CD4-positive, alpha-beta T cell treated with Interleukin-6 at 100 ng/mL for 8 hours (primary cell): ENCODE measurements at places on chromosomes 1 and 21.

DNA sequence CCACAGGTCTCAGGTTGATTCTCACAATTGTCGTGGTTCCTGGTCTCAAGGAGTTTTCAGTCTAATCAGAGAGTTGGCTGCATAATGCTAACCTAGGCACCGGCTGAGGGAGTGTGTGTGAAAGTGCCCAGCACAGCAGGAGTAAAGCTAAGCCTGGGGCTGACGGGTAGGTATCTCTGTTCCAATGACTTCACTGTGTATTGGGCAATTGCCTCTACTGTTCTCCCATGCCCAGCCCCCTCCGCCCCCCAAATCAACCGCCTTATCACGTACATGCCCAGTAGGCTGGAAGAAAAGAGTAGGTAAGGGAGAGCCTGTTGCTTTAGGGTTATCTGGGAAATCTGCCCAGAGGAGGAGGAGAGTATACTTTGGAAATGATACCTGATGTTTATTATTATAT is 54.7 kb downstream of the MRPS6 start:
- DNase-seq: no peak

DNA sequence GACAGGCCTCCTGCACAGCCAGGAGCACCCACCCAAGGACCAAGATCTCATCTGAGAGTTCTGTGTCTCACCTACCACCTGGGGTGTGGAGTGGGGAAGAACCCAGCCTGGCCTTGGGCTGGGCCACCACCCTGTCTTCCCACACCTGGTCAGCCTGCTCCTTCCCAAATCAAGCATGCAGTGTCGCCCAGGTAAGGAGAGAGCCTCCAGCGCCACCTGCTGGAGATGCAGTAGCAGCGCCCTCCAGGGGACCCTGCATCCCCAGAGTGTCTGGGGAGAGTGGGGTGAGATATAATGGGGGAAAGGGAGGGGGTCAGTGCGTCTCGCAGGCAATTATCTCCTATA is 32.3 kb downstream of the KIAA2013 start:
- peak; percentile 64 for DNase-seq

GRCh38 chr1:187070076-187070475 is 241.3 kb downstream of the PLA2G4A start:
- no peak for DNase-seq

- DNase-seq: no peak
Measured at GRCh38 chr1:78604643-78605042, 15.6 kb upstream of the IFI44L start.

DNA sequence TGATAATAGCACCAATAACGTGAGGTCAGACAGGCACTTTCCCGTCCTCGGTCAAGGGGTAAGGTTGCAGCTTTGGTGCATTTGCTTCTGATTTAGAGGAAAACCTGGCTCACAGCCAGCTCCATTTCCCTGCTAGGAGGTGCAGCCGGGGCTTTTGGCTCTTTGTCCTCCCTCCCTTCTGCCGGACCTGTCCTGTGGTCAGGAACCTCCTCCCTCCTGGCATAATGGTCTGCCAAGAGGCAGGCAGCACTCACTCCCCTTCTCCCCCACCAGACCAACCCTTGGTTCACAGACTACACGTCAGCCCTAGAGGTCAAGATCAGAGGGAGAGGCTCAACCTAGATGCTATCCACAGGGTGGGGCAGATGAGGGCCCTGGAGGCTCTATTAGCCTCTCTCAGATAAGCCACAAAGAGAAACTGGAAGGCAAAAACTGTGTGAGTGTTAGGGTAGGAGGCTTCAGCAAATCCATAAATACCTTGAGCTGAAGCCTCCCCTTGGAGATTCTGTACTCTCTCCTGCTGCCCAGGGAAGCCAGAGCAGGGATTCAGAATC is 64.8 kb downstream of the PLXNA2 start:
- no peak for DNase-seq

DNA sequence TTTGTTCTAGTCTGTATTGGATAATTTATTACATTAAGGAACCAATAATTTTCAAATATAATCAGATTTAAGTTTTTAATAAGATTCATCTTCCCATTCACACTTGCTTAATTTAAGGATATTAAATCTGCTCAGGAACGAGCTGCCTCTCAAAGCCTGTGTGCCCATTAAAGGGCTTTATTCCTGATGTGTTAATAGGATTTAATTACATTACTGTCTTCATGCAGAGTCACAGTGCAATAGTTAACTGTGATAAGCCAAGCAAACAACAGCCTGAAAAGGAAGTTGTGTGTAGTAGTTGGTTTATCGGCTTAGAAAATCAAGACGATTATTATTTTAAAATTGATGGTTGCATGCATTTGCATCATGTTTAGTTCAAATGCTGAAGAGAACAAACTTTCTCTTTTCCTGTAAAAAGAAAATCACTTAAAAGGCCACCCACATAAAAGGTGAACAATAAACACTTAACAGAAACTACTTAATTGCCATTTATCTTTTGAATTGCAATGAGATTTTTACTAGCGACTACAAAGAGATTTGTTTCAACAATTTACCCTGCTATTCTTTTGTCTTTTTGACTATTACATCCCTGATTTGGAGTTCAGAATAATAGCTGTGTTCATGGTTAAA is 174.6 kb downstream of the RWDD3 start:
- DNase-seq: no peak

GRCh38 chr1:102472520-102472919 is 475.8 kb upstream of the OLFM3 start:
- DNase-seq: no peak

DNA sequence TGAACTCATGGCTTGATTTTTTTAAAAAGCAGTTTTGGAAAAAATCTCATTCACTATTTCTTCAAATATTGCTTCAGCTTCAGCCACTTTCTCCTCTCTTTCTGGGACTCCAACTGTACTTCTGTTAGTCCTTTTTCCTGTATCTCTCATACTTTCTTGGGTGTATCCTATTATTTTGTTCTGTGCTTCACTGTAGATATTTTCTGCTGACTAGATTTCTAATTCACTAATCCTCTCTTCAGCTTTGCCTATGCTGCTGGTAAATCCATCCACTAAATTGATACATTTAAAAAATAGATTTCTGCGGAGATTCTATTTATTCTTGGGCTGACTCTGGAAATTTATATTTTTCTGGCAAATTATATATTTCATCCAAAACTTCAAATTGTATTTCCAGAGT is 4.9 kb upstream of the KCNE2 start:
- DNase-seq: no peak

GRCh38 chr1:246725191-246725590 is 982 bp downstream of the SCCPDH start:
- DNase-seq: no peak

DNA sequence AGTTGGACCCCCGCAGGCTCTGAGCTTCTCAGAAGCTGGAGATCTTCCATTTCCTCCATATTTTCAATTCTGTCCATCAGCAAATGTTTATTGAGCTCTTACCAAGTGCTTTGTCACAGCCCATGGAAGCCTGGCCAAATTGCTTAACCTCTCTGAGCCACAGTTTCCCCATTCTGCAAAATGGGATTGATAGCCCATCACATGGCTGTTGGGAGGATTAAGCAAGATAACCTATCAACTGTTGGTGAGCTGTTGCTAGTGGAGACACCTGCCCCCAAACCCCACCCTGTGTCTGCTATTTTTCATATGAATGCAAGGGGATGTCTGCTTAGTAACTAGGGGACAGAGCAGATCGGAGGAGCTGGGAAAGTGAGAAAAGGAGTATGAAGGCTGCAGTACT is 38.3 kb downstream of the CD34 start:
- DNase-seq: no peak

- DNase-seq: no peak
Measured at GRCh38 chr1:97377432-97378034, 543.3 kb downstream of the DPYD start.

DNA sequence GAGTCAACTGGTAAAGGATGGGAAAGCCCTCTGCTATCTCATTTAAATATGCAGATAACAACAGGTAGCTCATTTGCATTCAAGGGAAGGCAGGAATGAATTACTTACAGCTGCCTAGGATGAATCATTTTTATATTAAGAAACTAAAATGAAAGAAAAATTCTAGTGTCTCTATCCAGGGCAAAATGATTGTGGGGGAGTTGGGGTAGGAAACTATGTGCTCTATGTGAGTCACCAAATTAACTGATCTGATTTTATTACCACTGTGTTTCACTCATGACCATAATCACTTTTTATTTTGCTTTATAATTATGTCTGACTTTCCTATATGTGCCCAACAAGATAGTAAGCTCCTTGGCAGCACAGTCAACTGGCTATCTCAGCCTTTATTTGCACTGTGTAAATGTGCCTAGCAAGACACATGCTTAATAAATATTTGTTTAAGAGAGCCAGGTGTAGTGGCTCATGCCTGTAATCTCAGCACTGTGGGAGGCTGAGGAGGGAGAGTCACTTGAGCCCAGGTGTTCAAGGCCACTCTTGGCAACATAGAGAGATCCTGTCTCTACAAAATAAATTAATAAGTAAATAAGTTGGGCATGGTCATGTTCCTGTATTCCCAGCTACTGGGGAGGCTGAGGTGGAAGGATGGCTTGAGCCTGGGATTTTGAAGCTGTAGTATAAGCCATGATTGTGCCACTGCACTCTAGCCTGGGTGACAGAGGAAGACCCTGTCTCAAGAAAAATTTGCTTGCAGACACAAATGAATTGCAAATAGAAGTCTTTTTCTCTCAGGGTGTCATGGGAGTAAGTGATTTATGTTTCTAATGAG is 84.1 kb downstream of the SPAG17 start:
- no peak for DNase-seq

- DNase-seq: peak; percentile 59
Measured at GRCh38 chr1:149879556-149879955, 19.8 kb upstream of the BOLA1 start.

DNA sequence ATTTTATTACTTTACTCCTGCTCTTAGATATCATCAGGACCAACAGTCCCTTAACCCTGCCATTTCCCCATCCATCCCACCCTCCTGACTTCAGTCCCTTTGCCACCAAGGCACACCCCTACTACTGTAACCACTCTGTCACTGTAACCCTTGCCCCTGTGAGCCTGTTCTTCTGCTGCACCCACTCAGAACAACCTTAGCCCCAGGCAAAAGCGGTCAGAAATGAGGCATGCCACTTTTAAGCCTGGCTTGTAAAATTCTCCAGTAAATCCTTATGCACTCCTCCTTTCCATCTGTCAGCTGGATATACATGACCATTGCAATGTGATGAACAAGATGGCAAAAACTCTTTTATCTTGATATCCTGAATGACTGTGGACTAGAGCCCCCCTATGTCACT is 555.0 kb upstream of the PLXNA2 start:
- DNase-seq: no peak
